SW 1271 (cell line): ENCODE measurements at places on chromosomes 11 and 22.
A peak's percentile ranks its signal among the peaks of the same experiment; 100 is the strongest.

- DNase-seq, result peak; percentile 88
Observed at GRCh38 chr11:29018631-29019030, 910.4 kb downstream of the METTL15 start.

DNA sequence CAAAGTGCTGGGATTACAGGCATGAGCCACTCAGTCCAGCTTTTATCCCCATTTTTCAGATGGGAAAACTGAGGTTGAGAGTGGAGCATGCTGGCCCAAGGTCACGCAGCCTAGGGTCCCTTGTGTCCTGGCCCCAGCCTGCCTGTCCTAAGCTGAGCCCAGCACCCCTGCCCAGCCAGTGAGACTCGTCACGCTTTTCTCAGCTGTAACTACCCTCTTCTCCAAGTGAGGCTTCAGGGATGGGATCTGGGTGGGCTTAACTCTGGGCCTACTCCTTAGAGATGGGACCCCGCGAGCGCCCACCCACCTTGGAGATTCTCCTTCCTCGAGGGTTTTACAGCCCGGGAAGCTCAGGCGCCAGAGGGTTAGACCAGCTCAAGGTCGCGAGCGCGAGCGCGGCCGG lies 390 bp upstream of the TMEM151A start:
- no peak for DNase-seq

- DNase-seq, result no peak
Observed at GRCh38 chr22:44353041-44353440, 40.3 kb upstream of the SHISAL1 start.

- DNase-seq, result no peak
Observed at GRCh38 chr11:84384731-84385130, 1098.6 kb upstream of the CCDC90B start.

DNA sequence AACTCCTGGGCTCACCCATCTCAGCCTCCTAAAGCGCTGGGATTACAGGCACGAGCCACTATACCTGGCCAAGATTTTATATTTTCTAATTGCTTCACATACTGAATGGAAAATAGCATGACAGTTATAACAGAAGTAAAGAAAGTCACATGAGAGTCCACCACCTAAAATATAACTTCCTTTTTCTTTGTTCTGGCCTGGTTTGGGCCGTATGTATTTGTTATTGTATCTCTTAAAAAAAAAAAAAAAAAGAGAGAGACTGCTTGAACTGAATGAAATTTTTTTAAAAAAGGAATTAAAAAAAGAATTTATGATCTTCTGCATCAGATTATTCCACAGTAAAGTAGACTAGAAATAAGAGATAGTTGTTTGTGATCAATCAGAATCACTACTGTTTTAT lies 86.0 kb upstream of the GRIK4 start:
- no peak for DNase-seq

- DNase-seq, result no peak
Observed at GRCh38 chr11:33187998-33188722, 26.9 kb upstream of the CSTF3 start.

- DNase-seq, result no peak
Observed at GRCh38 chr11:33931067-33931466, 39.2 kb upstream of the LMO2 start.

DNA sequence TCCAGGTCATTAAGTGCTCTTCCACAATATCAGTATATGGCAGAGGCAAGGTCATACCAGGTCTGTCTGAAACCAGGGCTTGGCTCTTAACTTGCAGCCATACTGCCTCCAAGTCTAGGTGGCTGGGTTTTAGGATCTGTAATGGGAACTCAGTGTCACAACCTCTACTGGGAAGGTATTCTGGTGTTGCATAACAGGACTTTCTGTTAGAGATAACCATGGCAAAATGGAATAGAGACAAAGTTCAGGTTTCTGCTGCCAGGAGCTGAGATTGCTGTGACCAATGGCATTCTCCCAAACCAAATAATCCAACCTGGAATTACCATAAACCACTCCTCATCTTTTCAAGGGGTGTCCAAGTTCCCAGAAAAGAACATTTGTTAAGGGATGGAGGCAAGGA lies 6.8 kb upstream of the SAA1 start:
- no peak for DNase-seq

DNA sequence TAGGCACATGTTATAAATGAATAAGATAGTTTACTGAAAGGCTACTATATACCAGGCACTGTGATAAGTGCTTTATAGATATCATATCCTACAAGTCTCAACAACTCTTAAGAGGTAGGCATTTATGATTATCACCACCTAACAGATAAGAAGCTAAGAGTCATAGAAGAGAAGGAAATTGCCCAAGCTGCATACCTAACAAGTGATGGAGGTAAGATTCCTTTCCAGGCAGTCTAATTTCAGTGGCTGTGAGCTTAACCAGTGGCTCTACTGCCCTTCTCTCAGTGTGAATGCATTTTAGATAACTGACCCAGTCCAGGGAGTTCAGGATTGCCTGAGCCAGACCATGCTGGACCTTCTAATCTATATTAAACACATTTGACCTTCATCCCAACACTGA lies 39.2 kb downstream of the HEPHL1 start:
- no peak for DNase-seq

- peak; percentile 21 for DNase-seq
Observed at GRCh38 chr11:3824714-3825472, 15.9 kb downstream of the RHOG start.

GRCh38 chr11:34417202-34417601 lies 21.5 kb upstream of the CAT start:
- no peak for DNase-seq

GRCh38 chr11:77440678-77441077 lies 33.2 kb downstream of the PAK1 start:
- DNase-seq, result no peak

DNA sequence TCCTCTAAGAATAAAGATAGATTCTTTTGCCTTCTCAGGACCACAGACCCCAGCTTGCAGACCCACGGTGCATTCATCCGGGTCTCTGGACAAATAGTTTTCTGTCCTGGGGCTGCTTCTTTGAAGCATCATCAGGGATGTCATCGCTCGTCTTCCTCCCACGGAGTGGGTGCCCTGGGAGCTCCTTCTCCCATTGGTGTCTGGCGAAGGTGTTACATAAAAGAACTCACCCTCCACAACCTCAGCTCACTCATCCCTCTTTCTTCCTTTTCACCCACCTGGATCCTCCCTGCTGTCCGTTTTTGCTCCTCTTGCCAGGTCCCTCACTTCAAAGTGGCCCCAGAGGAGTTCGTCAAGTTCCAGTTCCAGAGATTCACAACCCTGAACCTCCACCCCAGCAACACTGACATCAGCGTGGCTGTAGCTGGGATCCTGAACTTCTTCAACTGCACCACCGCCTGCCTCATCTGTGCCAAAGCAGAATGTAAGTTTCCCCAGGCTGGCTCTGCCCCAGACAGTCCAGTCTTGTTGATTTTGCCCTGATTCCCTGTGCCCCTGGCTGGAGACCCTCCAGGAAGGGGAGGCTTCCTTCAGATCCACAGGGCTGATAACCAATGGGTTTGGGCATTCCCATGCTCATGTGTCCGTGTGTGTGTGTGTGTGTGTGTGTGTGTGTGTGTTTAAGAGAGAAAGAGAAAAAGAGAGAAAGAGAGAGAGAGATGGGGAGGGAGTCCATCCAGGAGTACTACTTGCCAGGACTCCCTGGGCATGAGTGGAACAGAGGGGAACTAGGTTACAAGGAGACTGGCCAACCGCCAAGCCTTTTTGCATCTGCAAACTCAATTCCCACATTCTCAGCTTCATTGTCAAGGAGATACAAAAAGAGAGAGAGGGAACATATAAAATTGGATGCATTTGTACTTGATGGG lies 204.2 kb upstream of the TBCEL start:
- no peak for DNase-seq

- no peak for DNase-seq
Observed at GRCh38 chr22:22157348-22157725, 87.2 kb upstream of the VPREB1 start.

- no peak for DNase-seq
Observed at GRCh38 chr11:32070692-32071091, 20.2 kb upstream of the RCN1 start.

- no peak for DNase-seq
Observed at GRCh38 chr11:113587308-113587739, 112.1 kb upstream of the DRD2 start.

GRCh38 chr11:126053415-126054286 lies 9.0 kb downstream of the CDON start:
- DNase-seq, result no peak

- DNase-seq, result no peak
Observed at GRCh38 chr11:35750315-35750714, 87.7 kb downstream of the TRIM44 start.

GRCh38 chr22:47148956-47149728 lies 386.7 kb downstream of the TBC1D22A start:
- DNase-seq, result no peak

- no peak for DNase-seq
Observed at GRCh38 chr11:72787216-72788104, 6.4 kb downstream of the STARD10 start.

GRCh38 chr11:57318178-57318577 lies 6.6 kb downstream of the TNKS1BP1 start:
- no peak for DNase-seq

DNA sequence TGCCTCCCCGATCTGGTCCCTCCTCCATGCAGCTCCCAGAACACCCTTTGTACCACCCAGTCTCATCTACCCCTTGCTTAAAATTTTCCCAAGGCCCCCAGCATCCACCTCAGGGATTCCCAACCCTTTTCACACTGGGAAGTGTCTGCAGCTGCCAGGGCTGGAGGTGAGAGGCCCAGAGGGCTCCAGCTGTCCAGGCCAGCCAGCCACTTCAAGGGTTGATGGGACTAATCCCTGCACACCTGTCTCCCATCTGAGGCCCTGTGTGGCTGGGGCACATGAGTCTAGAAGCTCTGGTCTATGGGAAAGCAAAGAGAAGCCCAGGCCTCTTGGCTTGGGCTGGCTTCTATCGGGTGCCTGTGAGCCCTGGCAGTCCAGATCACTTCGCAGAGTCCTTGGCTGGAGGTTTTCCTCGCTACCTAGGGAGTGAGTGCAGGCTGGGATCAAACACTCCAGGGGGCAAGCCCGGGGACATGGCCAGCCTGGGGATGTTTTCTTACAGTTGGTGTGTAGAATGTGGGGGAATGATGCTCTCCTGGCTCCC lies 41.1 kb upstream of the TPBGL start:
- no peak for DNase-seq

GRCh38 chr11:125967515-125967914 lies 21.7 kb downstream of the VSIG10L2 start:
- DNase-seq, result no peak

GRCh38 chr11:64094463-64095260 lies 58.9 kb downstream of the FLRT1 start:
- DNase-seq, result peak; percentile 20

GRCh38 chr22:40418366-40419201 lies 48.2 kb downstream of the SGSM3 start:
- DNase-seq, result no peak

GRCh38 chr11:43736502-43737200 lies 56.1 kb downstream of the HSD17B12 start:
- no peak for DNase-seq

- DNase-seq, result no peak
Observed at GRCh38 chr11:9625162-9625561, 38.7 kb upstream of the SWAP70 start.

GRCh38 chr11:79249295-79249993 lies 191.4 kb downstream of the TENM4 start:
- no peak for DNase-seq

DNA sequence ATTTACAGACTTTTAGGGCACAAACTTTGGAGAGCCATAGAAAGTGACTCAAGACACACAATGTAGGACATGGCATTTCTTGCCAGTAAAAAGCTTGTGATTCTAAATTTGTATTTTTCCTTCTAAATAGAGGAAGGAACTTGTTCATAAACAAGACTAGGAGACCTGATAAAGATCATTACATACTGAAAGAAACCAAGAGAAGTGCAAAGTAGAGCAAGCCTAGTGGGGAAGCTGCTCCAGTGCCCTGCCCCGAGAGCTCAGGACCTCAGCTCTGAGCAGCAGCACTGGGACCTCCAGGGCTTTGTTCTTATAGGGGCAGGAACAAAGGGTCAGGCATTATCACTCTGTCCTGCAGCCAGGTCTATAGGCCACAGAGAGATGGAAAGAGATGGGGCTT lies 7.2 kb downstream of the IRAG1 start:
- DNase-seq, result no peak

DNA sequence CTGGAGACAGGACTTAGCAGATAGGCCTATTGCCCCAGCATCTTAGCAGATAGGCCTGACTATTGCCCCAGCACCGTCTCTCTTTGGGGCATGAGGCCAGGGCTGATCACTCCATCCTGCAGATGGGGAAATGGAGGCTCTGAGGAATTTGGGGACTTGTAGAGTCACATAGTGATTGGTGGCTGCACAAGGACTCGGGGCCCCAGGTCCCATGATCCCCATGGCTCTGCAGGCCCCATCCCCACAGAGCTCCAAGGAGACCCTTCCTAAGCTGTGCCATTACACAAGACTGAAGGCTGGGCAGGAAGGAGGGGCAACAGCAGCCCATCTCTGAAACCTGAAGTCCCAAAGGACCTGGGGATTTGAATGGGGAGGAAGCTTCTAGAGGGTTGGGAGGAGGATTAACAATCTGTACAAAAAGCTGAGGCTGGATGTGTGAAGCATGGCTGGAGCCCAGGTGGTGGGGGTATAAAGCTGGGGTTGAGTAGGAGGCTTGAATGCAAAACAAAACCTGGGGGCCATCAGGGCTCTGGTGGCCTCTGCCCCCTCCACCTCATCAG lies 1.6 kb downstream of the ARAP1 start:
- no peak for DNase-seq

GRCh38 chr22:32205974-32206773 lies 1.3 kb upstream of the RFPL2 start:
- no peak for DNase-seq

- no peak for DNase-seq
Observed at GRCh38 chr11:120794748-120795147, 229.2 kb upstream of the TBCEL start.

- DNase-seq, result no peak
Observed at GRCh38 chr11:62611705-62612365, 740 bp downstream of the EML3 start.

GRCh38 chr11:11211186-11211585 lies 141.9 kb downstream of the CSNK2A3 start:
- no peak for DNase-seq

GRCh38 chr11:134908583-134908982 lies 496.5 kb upstream of the B3GAT1 start:
- no peak for DNase-seq

DNA sequence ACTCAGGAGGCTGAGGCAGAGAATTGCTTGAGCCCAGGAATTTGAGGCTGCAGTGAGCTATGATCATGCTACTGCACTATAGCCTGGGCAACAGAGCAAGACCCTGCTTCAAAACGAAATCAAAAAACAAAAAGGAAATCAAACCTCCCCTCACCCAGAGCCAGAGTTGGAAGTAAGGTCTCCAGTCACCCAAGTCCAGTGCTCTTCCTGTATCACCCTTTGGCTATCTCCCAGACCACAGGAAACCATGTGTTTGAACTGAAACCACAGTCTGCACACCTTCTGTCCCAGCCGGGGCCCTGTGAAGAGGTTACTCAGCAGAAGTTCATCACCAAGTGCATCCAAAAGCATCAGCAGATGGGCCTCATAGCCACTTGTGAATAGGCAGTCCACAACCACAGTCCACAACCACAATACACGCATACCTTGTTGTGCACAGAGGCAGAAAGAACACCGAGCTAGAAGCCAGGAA lies 4.6 kb downstream of the MYH9 start:
- DNase-seq, result no peak

GRCh38 chr11:44889266-44889665 lies 61.4 kb downstream of the TP53I11 start:
- no peak for DNase-seq

- no peak for DNase-seq
Observed at GRCh38 chr11:12121011-12121410, 10.6 kb downstream of the MICAL2 start.

- no peak for DNase-seq
Observed at GRCh38 chr11:64358536-64358906, 441 bp upstream of the RPS6KA4 start.

- DNase-seq, result no peak
Observed at GRCh38 chr11:23570828-23571227, 710.6 kb upstream of the CCDC179 start.
